Smooth muscle cell of bladder (primary cell): ENCODE measurements at places on chromosomes 6 and 20. TPM values are rescaled to one million over a fixed set of nuclear protein-coding genes. Genes with fewer than 3 reads are reported as not detected.

RIMS4 gene
- under 0.01 TPM in 1 of 2 replicates, not detected in the other for total RNA-seq

SOX18 gene
- 0.18 TPM in 1 of 2 replicates, not detected in the other for total RNA-seq

SPATS1 gene
- not detected in 2 replicates for total RNA-seq

OR2B6 gene
- not detected in 2 replicates for total RNA-seq

ADGRF5 gene
- total RNA-seq, result 0.14 and 1.6 TPM in 2 replicates

TNF gene
- total RNA-seq, result not detected in 2 replicates

CGAS gene
- 3.4 and 4.3 TPM in 2 replicates for total RNA-seq

ACTR5 gene
- 4.1 and 4.8 TPM in 2 replicates for total RNA-seq

SEMG2 gene
- not detected in 2 replicates for total RNA-seq

LINC00237 gene
- total RNA-seq, result not detected in 2 replicates

SLC52A3 gene
- not detected in 2 replicates for total RNA-seq

SRSF3 gene
- 130 and 219 TPM in 2 replicates for total RNA-seq

ACSS1 gene
- total RNA-seq, result 3.6 and 5.5 TPM in 2 replicates

DDO gene
- 1.2 and 1.3 TPM in 2 replicates for total RNA-seq

TSBP1 gene
- not detected in 2 replicates for total RNA-seq

RHAG gene
- total RNA-seq, result not detected in 2 replicates

MAFB gene
- under 0.01 and 0.83 TPM in 2 replicates for total RNA-seq

CCDC167 gene
- 13.2 and 13.6 TPM in 2 replicates for total RNA-seq

BAG2 gene
- total RNA-seq, result 28.2 and 35.7 TPM in 2 replicates

PDSS2 gene
- total RNA-seq, result 8.2 and 9.1 TPM in 2 replicates

ADAM33 gene
- total RNA-seq, result 21.9 and 44.4 TPM in 2 replicates

GGTLC1 gene
- total RNA-seq, result not detected in 2 replicates

CCN6 gene
- not detected in 2 replicates for total RNA-seq

SALL4 gene
- total RNA-seq, result 0.28 and 0.43 TPM in 2 replicates

SYCP2L gene
- 0.09 and 0.14 TPM in 2 replicates for total RNA-seq

THBD gene
- 1.00 and 1.2 TPM in 2 replicates for total RNA-seq

MYL9 gene
- 6.8 and 13.9 TPM in 2 replicates for total RNA-seq

SLC22A7 gene
- not detected in 2 replicates for total RNA-seq

RNF39 gene
- under 0.01 TPM in 1 of 2 replicates, not detected in the other for total RNA-seq

GHRH gene
- not detected in 2 replicates for total RNA-seq

DOK5 gene
- total RNA-seq, result 8.1 and 20.7 TPM in 2 replicates

COL19A1 gene
- total RNA-seq, result 0.28 TPM in 2 replicates

TGM3 gene
- total RNA-seq, result 0.18 TPM in 1 of 2 replicates, not detected in the other

TREM1 gene
- 2.7 and 3.4 TPM in 2 replicates for total RNA-seq

SIRPD gene
- not detected in 2 replicates for total RNA-seq

TINAG gene
- total RNA-seq, result not detected in 2 replicates

ECT2L gene
- under 0.01 TPM in 1 of 2 replicates, not detected in the other for total RNA-seq

TENT5A gene
- 47.5 and 125 TPM in 2 replicates for total RNA-seq
